ENCODE measurements at places on chromosomes 3 and 15.
A peak's percentile ranks its signal among the peaks of the same experiment; 100 is the strongest.

- no peak for DNase-seq
Observed at GRCh38 chr3:98824256-98824655, 61.1 kb downstream of the ST3GAL6 start.

DNA sequence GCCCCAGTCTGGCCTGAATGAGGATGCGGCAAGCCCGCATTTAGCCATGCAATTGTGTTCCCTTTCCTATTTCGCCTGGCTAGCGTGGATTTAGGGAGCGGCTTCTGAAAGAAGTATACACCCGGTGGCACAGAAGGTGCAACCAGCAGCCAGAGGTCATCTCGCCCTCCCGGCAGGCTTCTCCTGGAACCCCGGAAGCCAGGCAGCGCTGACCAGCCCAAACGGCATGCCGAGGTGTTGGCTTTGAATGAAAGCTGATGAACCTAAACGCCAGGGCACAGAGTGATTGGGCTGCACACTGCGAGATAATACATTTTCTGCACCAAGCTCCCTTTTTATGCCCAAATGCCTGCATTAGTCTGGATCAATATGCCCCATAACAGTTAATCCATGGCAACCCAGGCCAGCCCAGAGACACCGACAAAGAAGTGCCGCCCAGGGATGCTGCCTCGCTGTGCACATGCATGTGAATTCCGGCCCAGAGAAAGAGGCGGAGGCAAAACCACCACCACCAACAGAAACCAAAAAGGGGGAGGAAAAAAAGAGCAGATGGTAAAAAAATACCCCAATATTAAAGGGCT lies 1.4 kb downstream of the SRGAP3 start:
- DNase-seq: no peak

GRCh38 chr3:105347625-105348302 lies 18.9 kb upstream of the ALCAM start:
- no peak for DNase-seq

DNA sequence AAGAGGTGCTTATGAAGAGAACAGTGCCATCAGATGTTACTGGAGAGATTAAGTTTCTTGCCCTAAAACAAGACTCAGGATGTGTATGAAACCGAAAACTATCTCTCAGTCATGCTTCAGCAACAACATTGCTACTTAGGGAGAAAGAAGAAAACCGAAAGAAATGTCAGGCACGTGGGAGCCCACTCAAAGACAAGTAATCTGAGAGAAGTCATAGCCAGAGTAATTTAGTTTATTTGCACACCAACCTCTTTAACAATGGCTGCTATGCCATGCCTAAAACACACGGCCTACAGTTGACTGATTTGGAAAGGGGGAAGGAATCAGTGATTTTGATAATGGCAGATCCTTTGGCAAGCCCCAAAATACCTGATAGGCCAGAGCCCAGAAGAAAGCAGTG lies 162.9 kb downstream of the TIGIT start:
- DNase-seq: no peak

- DNase-seq: no peak
Observed at GRCh38 chr3:127762077-127762786, 60.1 kb downstream of the MGLL start.

DNA sequence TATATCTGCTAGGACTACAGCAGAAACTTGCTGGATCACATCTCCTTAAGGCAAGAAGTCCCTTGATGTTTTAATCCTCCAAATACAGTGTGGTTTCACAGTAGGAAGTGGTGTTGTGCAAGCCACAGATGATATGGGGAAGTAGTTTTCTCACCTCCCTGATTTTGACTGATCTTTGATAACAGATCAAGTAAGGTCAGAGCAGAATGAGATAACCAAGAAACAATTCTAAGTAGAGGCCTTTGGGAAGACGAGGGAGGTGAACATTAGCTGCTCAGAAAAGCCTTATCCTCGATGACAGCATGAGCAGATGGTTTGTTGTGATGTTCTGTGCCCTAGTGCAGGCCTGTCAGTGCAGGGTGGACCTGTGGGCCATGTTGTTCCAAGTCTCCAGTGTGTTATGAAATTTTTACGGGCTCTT lies 61.3 kb downstream of the RIOX2 start:
- no peak for DNase-seq

DNA sequence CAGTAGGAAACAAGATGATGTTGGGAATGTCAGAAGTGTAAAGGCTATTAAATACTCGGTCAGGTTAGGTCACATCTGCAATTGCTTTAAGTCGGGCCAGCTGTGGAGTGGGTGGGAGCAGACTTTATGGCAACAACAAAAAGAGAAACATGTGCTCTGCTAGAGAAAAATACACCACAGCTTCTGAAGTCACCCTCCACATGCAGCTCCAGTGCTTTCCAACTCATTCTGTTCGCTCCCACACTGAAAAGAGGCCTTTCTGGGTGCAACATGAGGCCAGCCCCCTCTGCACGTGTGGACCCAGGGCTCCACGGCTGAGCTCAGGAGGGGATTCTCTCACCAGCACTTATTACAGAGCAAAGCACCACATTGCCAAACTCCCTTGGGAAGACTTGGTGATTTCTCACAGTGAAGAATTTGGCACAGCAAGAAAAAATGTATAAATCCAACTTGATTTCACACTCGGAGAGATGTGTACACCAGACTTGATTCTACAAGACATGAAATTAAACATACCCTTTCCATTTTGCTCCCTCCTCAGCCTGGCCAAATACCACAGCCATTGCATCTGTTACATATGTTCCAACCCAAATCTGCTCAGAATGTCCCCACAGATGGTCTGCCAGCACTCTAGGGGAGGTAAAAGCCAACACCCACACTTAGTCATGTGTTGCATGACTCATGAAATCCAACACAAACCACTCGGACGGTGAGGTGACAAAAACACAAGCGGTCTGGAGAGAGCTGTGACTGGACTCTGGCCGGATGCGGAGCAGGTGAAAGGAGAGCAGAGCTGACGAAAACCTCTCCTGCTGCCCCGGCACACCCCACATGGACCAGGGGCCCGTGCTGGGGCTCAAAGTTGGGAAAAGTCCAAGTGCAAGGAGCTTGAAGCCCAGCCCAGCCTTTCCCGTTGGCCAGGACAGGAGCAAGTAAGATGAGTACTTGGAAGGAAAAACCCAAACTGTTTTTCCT lies 74.6 kb downstream of the ITGB5 start:
- DNase-seq: peak; percentile 94

- no peak for DNase-seq
Observed at GRCh38 chr3:100811779-100812507, 102.6 kb downstream of the TFG start.

All from AG04449 (cell line).